Brain pericyte (primary cell): ENCODE measurements at places on chromosomes 11 and 22.

- no peak for DNase-seq
These were observed 9.2 kb downstream of the CEP57 start for GRCh38 chr11:95799546-95799945.

GRCh38 chr11:8087185-8087584 lies 6.2 kb downstream of the TUB start:
- DNase-seq, result no peak

DNA sequence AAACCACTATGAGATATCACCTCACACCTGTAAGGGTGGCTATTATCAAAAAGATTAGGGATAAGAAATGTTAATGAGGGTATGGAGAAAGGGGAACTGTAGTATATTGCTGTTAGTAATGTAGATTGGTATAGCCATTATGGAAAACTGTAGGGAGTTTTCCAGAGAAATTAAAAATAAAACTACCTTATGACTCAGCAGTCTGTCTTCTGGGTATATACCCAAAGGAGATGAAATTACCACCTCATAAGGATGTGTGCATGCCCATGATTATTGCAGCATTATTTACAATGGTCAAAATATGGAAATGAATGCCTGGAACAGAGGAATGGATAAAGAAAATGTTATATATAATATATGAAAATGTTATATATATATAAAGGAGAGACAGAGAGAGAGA lies 303.8 kb downstream of the METTL15 start:
- no peak for DNase-seq

- no peak for DNase-seq
These were observed 256.0 kb downstream of the ETS1 start for GRCh38 chr11:128331317-128331716.

GRCh38 chr11:107646783-107647182 lies 55.8 kb downstream of the ELMOD1 start:
- no peak for DNase-seq

DNA sequence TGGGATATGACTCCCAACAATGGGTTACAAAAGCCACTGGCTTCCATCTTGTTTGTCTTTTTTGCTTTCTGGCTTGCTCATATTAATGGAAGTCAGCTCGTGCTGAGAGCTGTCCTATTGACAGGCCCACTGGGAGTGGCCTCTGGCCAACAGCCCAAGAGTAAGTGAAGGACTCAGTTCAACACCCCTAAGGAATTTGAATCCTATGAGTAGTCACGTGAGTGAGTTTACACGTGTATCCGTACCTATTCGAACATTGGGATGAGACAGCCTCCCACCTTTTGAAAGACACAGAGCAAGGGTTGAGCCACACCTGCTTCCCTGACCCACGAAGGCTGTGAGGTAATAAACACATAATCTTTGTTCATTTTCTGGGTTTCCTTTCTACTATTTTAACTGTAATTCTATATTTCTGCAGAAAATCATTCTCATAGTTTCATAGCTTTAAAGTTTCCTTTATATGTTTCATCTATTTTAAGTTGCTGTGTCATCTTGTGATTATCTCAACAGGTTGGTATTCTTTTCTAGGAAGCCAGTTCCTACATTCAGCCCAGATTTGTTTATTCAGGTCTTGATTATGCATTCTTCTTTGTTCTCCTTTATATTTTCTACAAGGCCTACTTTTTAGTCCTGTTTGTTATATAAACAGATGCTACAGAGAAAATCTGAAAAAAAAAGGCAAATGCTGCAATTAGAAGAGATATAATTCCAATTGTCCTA lies 802.3 kb downstream of the CNTN5 start:
- DNase-seq, result no peak

DNA sequence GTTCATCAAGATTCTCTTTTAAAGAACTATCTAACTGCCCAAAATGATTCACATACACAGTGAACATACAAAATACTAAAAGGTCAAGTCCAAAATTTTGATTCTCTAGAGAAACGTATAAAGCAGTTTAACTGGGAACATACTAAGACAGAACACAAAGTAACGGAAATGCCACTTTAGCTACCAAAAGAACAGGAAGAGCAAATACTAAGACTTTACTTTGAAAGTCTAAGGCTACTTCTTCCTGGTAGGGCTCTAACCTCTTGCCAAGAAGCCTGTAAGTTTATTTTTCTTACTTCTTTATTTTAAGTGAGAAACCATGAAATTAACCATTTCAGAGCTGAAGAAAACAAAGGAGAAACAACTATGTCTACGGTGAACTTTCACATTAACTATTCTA lies 6.2 kb downstream of the PICALM start:
- DNase-seq, result no peak

GRCh38 chr11:43997022-43997660 lies 50.6 kb upstream of the ACCSL start:
- no peak for DNase-seq

- no peak for DNase-seq
These were observed 34.6 kb downstream of the FAM118A start for GRCh38 chr22:45344334-45344733.

DNA sequence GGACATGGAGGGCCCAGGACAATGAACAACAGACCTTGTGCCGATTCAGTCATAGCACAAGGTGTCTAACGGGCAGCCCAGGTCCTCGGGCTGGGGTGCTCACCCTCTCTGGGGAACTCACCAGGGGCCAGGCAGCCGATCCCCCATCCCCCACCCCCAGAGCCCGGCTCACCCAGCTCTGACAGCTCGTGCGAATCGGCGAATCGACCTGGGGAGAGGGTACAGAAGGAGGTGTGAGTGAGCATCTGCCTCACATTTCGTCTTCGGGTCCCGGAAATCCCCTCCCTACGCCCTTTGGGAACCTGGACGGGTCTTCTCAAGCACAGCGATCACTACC lies 423 bp downstream of the PEX16 start:
- no peak for DNase-seq

DNA sequence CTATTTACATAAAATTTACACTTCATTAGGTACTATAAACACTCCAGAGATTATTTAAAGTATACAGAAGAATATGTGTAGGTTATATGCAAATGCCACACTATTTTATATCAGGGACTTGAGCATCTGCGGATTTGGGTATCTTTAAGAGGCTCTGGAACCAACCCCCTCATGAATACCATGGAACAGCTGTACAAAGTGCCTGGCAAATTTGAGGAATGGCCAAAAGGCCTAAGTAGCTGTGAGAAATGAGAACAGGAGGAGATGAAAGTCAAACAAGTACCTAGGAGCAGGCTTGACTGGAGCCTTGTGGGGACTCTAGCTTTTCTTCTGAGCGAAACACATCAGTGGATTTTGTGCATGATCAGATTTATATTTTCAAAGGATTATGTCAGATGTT lies 149.3 kb downstream of the RBFOX2 start:
- no peak for DNase-seq

DNA sequence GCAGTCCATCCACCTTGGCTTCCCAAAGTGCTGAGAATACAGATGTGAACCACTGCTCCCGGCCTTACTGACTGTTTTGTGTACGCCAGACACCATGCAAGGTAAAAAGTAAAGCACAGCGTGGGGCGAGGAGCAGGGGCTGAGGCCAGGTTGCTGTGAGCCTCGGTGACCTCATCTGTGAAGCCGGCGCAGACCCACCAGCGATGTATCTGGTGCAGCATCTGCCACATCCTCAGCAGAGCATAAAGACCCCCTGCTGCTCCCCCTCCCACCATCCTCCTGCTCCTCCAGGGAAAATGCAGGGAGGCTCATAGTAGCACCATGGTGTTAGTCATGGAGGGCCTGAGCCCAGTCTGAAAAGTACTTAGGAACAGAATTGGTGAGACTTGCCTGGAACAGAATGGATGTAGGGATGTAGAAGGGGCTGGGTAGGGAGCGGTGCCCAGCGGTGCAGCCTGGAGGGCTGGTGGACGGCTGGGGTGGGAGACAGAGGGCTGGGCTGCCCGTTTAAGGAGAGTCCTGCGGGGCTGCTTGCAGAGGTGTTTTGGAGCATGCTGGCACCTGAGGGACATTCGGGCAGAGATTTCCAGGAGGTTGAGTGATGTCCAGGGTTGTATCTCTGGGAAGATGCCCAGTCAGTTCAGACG lies 462.4 kb downstream of the BRD1 start:
- DNase-seq, result no peak

GRCh38 chr11:131640320-131640719 lies 269.9 kb downstream of the NTM start:
- no peak for DNase-seq

- peak; percentile 6 for DNase-seq
These were observed 7.2 kb downstream of the PIWIL4 start for GRCh38 chr11:94574193-94574961.

DNA sequence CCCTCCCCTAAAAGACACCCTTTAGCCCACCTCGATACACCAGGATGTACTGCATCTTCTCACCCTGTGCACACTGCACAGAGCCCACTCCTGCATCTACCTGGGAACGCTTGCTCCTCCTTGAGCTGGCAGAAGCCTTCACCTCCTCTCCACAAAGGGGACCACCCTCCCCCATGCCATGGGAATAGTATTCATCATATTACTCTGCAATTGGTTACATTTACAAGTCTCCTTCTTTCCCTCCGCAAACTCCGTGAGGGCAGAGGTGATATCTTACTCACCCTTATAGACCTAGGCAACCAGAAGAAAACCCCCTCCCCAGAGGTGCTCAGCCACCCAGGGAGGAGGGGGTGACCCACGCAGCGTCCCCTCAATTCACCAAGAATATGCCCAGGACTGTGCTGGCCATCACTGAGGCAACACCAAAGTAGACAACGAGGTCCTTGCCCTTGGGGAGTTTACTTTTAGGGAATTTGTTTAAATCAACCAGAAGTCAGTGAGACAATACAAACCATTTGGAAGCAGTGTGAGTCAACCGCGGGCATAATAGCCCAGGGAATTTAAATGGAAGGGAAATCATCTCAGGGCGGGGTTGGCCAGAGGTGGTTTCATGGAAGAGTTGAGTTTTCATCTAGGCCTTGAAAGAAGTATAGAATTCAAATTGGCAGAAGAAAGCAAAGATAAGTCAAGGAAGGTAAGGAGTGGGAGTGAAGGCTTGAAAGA lies 214.5 kb downstream of the BARX2 start:
- DNase-seq, result no peak

DNA sequence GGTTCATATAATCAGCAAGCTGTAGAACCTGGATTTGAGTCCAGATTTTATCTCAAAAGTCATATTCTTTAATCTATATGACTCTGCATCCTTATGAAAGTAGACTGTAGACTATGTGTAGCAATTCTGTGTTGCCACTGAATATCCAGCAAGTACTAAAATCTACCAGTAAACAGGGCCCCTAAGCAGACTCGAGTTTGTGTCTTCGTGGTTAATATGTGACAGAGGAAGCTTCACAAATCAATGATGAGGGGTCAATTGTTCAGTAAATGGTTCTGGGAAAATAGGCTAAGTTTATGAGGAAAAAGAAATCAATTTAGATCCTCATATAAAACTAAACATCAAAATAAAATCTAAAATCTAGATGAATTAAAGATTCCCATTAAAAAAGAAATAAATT lies 648.5 kb upstream of the KIRREL3 start:
- no peak for DNase-seq

DNA sequence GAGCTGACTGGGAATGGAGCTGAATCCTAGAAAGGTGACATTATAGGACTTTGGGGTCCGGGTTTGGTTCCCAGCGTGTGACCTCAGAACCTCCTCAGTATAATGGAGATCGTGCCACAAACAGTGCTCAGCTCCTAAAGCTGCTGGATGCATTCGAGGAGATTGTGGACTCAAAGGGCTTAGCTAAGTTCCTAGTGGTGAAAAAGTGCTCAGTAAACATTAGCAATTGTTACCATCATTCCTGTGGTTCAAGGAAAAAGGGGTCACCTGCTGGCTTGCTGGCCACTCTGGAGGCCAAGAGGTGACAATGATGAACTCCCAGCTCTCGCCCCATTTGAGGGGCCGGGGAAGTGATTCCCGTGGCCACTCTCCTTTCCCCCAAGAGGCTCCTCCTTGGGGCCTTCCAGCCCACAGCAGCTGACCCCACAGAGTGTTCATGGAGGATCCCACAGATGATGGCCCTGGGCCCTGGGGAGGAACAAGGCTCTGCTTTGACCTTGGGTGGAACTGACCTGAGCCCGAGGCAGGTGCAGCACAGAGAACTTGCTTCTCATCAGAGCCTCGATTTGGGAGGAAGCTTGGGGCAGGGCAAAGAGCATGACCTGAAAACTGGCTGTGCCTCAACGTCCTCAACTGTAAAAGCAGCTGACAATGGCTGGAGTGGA lies 40.1 kb downstream of the TRIM29 start:
- no peak for DNase-seq

- no peak for DNase-seq
These were observed 26.8 kb downstream of the CLDN25 start for GRCh38 chr11:113806406-113806805.

DNA sequence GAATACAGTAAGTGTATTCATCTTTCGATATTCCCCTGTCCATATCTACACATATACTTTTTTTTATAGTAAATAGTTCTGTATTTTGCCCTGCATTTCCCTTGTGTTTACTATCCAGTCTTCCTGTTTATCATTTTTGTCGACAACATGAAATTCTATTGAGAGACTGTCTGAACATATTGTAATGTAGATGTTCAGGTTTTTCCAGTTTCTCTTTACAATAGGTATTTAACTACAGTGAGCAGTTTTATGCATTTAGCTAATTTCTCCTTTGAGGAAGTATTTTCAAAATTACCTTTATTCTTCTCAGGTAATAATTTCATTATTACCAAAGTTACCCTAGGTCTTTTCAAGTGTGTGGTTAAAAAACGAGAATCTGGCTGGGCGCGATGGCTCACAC lies 16.7 kb downstream of the PIK3IP1 start:
- DNase-seq, result no peak

GRCh38 chr11:40513281-40513680 lies 946.2 kb downstream of the LRRC4C start:
- no peak for DNase-seq

- DNase-seq, result no peak
These were observed 1848.3 kb upstream of the RAG2 start for GRCh38 chr11:38446336-38446735.

GRCh38 chr22:39955675-39956074 lies 4.5 kb upstream of the TMA7B start:
- no peak for DNase-seq

GRCh38 chr22:36541831-36542411 lies 13.0 kb upstream of the EIF3D start:
- DNase-seq, result no peak

DNA sequence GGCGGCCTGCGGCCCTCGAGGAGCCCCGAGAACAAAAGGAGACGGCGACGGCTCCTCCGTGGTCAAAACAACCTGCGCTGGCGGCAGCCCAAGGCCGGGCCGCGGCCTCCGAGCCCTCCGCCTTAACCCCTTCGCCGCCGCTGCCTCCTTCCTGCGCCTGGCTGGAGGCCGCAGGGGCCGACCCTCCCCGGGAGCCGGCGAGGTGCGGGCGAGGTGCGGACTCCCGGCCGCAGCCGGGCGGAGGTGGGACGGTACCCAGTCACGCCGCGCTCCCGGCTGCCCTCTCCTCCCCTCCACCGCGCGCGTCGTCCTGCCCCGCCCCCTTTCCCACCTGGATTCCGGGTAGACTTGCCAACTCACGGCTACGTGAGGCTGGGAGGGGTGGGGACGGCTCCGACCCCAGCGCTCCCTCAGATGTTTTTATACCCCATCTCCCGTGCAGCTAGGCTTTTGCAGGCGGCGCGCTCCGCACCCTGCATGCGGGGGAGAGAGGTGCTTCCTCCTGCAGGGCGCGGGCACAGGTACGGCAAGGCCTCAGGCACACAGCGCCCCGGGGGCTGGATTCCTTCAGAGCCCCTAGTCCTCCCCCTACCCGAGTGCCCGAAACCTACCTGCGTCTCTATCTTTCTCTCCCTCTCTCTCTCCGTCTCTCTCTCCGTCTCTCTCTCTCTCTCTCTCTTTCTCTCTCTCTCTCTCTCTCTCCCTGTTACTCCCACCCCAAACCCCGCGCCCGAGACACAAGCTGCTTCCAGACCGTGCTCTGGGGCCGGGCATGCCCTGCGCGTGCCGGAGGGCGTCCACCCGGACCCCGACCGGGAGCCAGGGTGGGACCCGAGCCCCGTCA lies 2.0 kb downstream of the PDGFB start:
- no peak for DNase-seq
